Activated gamma-delta T cell (primary cell): ENCODE measurements at places on chromosomes 6 and 20.
A peak's percentile ranks its signal among the peaks of the same experiment; 100 is the strongest.

GRCh38 chr6:117264369-117264691, 1.0 kb upstream of the VGLL2 start:
- DNase-seq, result no peak

GRCh38 chr20:19774135-19774933, 16.3 kb downstream of the RIN2 start:
- no peak for DNase-seq

DNA sequence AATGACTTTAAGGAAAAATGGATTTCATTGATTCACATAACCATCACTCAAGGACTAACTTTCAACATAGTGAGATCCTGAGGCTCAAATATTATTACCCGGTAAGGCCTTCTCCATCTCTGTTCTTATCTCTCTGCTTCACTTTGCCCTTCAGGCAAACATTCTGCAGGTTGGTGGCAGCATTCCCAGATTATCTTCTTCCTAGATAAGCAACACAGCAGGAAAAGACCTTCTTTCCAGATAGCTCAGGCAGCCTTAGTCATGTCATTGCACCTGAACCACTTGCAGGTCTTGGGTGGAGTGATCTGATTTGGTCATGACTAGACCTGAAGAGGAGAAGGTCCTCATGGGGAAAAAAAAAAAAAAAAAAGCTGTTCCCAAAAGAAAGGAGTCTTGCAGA, 5.3 kb upstream of the HIVEP2 start:
- no peak for DNase-seq

DNA sequence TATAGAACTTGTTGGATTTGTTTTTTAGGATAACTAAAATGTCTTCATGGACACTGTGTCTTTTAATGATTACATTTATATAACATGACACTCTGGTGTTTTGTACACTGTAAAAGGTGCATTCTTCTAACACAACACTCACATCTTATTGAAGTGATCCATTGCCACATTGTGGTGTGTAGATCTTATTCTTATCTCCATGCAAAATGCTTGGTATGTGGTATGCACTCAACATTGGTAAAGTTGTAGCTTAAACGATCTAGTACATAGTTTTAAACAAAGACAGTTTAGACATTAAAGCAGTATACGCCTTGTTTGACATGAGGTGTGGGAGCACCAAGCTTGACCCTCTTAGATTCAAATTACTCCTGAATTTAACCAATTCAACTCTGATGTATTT, 84.7 kb downstream of the SASH1 start:
- no peak for DNase-seq

DNA sequence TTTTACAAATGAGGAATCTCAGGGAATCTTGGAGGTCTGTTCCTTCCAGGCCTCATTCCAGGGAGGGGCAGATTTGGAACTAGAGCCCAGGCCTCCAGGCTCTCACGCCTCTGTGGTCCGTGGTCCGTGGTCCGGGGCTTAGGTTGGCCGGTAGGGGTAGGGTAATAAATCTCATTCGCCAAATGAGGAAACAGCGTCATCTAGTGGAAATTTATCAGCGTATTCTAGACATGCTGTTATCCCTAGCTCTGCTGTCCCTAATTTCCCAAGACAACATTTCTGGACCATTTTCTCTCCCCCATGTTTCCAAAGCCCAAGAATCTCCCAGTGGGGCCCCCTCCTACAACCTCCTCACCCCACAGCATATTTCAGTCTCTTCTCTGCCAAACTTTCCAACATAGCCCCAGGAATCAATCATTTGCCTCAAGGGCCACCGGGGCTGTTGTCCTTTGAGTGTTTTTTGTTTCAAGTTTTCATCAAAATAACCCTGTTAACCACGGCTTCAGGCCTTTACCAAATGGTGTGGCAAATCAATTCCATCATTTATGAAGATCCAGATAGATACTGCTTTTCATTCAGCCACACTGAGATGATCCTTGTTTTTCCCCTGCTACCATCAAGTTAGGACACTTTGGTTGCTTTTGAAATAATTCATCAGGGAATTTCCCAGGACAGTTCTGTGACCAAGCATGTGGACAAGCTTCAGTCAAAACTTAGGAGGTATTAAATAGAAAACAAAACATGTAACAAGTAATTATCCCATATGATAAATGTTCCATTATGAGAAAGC, 126.8 kb downstream of the ALDH8A1 start:
- no peak for DNase-seq

DNA sequence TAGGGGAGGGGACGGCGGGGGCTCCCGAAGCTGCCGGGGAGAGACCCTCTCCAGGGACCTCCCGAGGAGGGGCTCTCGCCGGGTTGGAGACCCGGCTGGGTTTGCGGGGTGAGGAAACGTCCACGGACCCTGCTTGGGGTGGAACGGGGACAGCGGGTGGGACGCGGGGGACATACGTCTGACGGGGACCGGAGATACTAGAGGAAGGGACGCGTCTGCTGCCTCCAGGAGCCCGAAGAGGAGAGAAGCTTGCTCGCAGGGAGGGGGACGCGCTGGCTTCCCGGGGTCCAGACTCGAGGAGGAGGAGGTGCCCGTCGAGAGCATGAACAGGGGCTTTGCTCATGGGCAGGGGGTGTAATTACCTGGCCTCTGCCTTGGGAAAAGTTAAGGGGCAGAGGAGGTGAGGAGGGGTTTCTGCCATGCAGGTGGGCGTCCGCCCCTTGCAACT, 593 bp downstream of the DNMT3B start:
- no peak for DNase-seq

DNA sequence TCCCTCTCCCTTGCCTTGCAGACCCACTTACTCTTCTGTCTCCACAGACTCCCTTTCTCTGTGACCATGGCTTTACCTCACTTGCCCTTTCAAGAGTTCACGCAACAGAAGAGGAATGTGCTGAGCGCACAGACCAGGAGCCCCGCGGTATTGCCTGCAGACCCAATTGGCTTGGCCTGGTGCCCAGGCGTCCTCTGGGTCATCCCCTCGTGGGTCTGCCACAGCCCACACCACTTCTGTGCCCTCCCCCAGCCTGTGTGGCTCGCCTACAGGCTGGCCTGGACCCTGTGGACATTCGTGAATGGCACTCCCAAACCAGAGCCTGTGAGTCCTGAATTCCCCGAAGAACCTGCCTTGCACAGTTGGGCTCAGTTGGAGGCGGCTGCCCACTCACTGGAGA, 15.3 kb upstream of the NINL start:
- DNase-seq, result no peak

DNA sequence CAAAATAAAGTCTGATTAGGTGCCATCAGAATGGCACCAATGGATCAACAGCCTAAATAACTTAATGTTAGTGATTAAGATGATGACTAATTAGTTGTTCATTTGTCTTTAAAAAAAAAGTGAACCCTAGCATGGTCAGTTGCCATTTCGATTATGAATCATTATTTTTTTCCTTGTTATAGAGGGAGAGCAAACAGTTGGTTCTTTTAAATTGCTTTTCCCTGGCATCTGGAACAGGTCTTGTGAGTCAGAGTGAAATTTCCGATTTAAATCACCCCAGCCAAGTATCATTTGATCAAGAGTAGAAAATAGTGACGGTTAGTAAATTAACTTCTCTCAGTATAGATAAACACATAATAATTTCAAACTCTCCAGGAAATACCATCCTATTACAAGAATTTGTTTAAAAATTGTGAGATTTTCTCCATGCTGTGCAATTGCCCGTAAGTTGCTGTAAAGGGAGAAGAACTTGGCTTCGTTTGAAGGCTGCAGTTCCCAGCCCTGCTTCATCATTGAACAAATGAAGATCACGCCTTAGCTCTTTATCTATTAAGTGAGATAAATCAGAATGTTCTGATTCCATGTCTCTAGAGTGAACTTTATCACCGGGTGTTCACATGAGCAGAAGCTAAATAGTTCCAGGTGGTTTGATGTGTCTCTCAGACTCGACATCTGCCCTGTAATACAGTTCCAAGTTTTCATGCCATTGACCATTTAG, 741.3 kb downstream of the DOK5 start:
- no peak for DNase-seq

GRCh38 chr20:45971425-45971674, 653 bp downstream of the ZNF335 start:
- DNase-seq, result peak; percentile 36

GRCh38 chr6:106216527-106216926, 109.0 kb downstream of the ATG5 start:
- DNase-seq, result no peak

DNA sequence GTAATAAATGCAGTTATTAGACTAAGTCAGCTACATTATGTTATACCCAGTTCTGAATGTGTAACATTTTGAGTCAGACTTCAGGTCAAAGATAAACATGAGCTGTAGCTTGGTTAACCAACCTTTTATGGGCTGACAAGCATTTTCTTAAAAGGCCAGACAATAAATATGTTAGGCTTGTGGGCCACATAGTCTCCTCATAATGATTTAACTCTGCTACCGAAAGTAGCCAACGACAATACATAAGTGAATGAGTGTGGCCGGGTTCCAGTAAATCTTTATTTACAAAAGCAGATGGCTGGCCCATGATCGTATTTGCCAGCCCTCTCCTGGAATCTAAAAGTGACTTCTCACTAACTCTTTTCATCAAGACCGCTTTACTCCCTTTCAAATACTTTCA, 49.9 kb downstream of the ATG5 start:
- no peak for DNase-seq

DNA sequence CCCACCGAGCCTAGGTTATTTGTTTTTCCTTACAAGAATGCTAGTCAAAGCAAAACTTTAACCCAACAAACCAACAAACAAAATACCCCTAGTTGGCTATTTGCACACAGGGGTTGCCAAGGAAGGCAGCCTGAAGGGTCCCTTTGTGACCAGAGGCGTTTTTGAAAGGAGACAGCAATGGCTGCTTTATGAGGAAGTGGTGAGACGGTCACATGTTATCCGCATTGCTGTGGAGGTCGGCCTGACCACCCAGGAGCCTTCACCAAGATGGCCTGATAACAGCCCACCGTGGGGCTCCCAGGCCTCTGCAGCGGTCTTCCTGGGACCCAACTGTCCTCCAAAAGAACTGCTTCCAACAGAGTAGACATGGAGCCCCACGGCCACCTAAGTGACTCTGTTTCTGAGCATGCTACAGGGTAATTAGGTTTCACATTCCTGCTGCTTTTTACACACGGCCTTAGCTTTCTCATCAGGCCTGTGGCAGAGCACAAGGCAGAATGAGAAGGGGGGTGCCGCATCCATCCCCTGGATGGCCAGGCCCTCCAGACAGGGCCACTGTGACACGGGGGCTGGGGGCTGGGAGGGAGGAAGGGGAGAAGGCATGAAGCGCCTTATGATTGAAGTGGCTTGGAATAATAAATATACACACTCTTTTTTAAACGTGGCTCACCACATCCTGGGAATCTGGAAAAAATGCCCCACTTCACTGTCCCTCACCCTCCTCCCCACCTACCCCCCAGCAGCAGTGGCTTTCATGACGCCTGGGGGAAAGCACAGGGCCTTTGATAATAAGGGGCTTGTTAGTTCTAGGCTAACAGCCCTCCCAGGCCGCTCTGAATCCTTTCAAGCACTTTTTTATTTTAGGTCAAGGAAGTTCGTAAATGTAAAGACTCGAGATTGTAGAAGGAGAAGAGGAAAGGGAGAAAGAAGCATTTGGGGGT, 86.0 kb downstream of the CLIC5 start:
- no peak for DNase-seq

DNA sequence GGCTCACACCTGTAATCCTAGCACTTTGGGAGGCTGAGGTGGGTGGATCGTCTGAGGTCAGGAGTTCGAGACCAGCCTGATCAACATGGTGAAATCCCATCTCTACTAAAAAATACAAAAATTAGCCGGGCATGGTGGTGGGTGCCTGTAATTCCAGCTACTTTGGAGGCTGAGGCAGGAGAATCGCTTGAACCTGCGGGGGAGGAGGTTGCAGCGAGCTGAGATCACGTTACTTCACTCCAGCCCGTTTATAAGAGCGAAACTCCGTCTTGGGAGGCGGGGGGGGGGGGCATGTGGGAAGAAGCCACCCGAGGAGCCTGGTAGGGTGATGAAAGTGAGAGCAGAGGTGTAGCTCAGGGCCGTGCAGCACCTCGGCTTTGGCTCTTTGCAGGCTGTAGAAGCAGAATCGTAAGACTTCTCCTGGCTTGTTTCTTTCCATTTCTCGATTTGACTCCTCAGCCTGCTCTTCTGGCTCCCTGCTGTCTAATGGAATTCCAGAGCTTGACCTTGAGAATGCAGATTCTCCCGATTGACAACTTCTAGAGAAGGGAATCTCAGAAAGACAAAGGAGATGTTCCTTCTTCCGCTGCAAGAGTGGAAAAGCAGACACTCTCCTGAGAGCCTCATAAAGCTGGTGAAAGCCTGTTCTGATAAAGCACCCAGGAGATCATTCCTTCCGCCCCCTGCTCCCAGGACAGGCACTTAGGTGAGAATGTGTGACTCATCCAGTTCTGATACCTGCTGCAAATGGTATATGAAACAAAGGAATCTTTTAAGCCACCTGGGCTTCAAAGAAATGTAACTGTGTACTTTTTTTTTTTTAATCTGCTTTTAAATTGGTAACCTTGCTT, 26.0 kb upstream of the PPP1R16B start:
- no peak for DNase-seq

GRCh38 chr20:61900011-61900944, 165.4 kb downstream of the TAF4 start:
- no peak for DNase-seq

- DNase-seq, result no peak
These were observed 28.2 kb downstream of the DSTN start for GRCh38 chr20:17598013-17598550.

DNA sequence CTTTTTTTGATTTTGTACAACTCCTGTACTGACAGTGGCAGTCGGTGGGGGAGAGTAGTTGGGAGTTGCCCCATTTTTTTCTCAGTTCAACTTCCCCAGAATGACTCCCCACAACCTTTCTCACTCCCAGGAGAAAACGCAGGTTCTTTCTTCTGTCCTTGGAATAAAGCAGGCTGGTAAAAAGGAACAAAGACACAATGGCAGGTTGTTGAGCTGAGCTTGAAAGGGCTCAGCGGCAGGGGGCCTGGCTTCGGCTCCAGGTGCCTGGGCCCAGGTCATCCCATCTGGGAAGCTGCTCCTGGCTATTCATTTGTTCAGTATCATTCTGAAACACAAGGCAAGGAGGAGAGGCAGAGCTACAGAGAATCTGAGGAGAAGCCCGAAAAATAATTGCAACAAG, 46.2 kb downstream of the PROKR2 start:
- DNase-seq, result no peak

- DNase-seq, result no peak
These were observed 381.8 kb downstream of the CDKAL1 start for GRCh38 chr6:20916086-20916485.

DNA sequence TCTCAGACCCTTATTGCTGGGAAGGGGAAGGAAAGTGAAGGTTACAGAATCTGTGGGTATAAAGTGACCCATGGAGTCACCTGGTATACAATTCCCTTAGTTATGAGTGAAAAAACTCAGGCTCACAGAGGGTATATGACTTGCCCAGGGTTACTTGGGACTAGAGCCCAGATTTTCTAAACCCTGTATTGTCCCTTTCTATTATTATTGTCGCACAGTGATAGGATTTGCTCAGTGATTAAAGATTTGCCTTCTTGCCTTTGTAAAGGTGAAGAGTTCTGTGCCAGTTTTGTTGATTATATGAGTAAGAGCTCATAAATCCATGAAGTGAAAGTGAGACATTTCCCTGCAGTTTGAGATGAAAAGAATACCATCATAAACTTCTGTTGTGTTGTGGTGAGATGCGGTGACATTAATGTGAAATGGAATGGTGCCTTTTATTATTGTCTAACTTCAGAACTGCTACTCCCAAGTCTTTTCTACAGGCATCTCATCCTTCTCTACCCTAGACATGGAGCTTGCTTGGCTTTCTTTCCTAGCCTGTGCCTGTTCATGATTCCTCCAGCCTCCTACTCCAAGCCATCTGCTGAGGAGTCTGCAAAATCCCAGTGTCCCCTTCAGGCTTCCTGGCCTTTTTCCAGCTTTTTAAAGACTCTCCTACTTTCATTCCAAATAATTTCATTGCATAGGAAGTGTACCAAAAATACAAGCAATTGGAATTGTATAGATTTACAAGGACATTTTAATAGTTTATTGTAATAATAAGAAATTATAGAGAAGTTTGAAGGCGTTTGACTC, 33.5 kb upstream of the ADIG start:
- no peak for DNase-seq
